ENCODE measurements at places on chromosomes 4 and X.

DNA sequence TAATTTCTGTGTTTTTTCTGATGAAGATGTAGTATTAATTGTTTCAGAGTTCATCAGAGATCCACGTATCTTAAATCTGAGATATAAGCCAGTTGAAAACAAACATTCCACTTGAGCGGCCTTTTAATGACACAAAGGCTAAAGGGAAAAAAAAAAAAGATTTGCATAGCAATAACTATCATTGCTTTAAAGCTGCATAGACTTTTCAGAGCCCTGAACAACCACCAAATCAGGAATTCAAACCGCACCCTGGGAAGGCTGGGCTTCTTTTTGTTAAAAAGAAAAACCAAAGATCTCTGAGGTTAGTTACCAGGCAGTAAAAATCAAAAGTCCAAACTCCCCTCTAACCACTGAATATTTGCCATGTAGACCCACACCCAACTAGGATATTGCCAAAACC, 206.0 kb downstream of the HHIP start:
- DNase-seq, result no peak

DNA sequence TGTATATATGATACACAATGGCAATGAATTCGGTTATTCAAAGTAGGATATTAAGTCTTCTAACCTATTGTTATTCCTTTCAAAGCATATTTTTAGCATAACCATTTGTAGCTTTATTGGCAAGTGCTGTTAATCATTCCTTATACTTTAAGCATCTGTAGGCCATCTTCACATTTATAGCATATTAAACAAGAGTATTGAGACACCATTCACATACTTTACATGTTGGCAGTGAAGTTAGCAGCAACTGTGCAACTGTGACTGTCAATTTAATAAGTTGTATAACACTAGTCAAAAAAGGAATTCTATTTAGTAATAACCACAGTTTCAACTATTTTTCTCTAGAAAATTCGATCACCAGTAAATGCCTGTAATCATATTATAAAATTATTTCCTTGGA, 107.3 kb upstream of the MYOZ2 start:
- DNase-seq, result no peak

DNA sequence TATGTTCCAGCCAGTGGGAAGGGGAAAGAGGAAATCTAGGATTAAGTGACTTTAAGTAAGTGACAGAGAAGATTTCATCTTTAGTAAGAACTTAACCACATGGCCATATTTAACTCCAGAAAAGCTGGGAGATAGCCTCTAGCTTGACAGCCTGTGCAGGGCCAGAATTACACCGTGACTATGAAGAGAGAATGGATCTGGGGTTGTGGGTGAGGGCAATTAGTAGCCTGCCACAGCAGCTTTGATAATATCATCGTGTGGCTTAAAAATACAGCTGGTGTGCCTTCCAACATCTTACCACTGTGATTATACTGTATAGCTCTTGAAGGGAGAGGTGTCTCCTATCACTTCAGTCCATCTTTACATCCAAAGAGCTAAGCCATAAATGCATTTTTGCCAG, 57.6 kb upstream of the TBC1D9 start:
- no peak for DNase-seq

- no peak for DNase-seq
These were observed 553 bp upstream of the MED28 start for GRCh38 chr4:17613761-17614415.

GRCh38 chr4:123170843-123171242, 225.8 kb upstream of the SPRY1 start:
- DNase-seq, result no peak

DNA sequence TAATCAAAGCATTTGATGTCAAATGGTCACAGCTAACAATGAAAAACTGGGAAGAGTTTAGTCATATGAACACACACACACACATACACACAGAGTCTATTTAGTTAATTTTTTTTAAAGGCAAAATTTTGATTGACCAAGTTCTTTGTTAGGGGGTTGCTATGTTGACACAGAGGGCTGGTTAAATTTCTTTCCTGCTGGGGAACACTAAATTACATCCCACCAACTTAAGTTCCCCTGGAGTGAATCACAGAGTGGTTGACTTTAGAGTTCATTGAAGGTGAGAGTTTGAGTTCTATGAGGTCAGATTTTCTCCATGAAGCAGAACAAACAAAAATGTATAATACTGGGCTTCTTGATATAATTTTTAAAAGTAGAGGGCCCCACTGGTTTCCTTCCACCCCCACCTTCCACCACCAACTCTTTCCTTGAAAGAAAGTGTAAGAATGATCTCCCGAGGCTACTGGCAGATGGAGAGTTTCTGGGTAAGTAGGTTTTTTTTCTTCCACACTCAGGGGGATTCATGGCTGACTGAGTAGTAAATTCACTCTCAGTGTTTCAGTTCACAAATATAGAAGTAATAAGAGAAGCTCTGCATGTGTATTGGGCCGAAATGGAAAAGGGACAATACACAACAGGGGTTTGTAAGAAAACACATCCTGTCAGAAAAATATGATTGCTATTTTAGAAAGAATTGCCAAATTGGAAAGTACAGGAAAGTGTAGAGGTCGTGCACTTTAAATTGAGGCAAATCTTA, 917.0 kb upstream of the LCORL start:
- no peak for DNase-seq

DNA sequence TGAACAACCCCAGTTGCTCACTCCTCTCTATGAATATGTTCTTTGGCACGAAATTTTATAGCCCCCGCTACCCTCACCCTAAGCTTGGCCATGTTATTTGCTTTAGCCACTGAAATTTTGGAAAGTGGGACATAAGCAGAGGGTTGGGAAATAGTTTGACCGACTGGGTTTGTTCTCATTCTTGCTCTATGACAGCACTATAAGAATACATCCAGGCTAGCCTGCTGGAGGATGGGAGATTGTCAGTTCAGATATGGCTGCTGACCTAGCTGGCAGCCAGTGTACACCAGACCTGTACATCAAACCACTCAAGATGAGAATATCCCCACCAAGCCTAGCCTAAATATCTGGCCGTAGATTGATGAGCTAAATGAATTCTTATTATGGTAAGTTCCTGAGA, 298.1 kb downstream of the PDGFC start:
- DNase-seq, result no peak

GRCh38 chr4:153785910-153786721, 2.8 kb downstream of the SFRP2 start:
- no peak for DNase-seq

- no peak for DNase-seq
These were observed 14.1 kb downstream of the S100G start for GRCh38 chrX:16664074-16664473.

DNA sequence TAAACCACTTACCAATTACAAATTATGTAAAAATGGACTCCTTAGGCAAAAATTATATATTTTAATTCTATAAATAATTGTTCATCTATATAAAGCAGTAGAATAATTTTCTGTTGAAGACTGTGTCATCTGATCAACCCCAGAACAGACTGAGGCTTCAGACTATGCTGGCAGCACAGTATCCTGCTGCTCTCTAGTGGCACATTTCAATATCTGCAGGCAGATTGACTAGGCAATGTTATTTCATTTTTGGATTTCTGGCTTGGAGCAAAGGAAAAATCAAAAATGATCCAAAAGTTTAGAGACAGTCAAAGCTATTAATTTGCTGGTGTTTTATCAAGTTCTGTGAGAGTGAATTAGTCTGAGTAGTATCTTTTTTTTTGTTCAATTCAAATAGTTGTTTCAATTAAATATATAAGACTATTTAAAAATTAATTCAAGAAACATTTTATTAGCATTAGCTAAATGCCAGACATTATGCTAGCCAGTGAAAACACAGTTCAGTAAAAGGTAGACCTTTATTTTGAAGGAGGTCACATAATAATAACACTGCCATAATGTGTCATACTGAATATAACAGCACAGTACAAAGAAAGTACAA, 21.3 kb upstream of the SULT1E1 start:
- no peak for DNase-seq

GRCh38 chrX:136203438-136203837, 47.8 kb downstream of the MAP7D3 start:
- DNase-seq, result no peak

- DNase-seq, result no peak
These were observed 60.2 kb upstream of the PNPLA4 start for GRCh38 chrX:7987160-7988012.

- DNase-seq, result no peak
These were observed 33.0 kb downstream of the GEMIN8 start for GRCh38 chrX:13996650-13997049.

GRCh38 chrX:71367396-71367795, 1.2 kb downstream of the TAF1 start:
- DNase-seq, result no peak

- DNase-seq, result no peak
These were observed 1.1 kb downstream of the SGCB start for GRCh38 chr4:52036886-52037530.

DNA sequence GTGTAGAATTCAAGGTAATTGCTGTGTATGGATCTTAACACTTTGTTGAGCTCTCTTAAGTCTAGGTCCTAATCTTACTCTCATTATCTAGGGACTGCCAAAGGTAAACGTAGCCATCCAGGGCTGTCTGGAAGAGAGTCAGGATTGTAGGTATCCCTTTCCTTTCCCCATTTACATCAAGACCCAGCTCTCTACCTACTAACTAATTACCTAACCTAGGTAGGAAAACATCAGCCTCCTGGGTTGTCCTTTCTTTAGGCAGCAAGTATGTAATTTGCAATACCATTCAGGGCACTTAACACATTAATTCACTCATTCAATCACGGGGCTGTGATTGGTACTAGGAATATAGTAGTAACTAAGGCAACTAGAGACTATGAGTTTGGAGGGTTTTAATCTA, 15.2 kb upstream of the CPEB2 start:
- no peak for DNase-seq

DNA sequence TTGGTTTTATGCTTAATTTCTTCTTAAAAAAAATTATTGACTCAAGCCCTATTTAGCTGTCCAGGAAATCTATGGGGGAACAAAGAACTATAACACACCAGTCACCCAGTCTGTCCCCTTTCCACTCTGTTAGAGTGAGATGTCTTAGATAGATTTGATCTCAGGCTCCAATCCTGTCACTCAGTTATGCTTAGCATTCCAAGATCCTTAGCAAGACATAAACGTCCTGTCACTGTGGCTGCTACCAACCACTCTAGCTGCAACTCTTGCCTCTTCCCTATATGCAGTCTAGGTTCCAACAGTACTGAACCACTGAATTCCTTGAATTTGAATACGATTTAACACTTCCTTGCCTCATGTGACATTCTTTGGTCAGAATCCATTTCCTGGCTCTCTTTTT, 241.9 kb upstream of the NWD2 start:
- DNase-seq, result no peak

- no peak for DNase-seq
These were observed 95.8 kb downstream of the ATXN3L start for GRCh38 chrX:13223868-13224567.

GRCh38 chrX:78168065-78168464, 28.6 kb upstream of the TAF9B start:
- no peak for DNase-seq

GRCh38 chr4:4226606-4227438, at the start of gene OTOP1:
OTOP1 (minus strand) TSS chr4:4226929; CDS start chr4:4226864, 65 bp downstream.
- DNase-seq, result no peak

GRCh38 chrX:119389871-119390501, 9.2 kb upstream of the SLC25A43 start:
- DNase-seq, result no peak

GRCh38 chrX:85517994-85518718, 138.7 kb upstream of the POF1B start:
- no peak for DNase-seq

GRCh38 chrX:20500949-20501348, 234.2 kb upstream of the RPS6KA3 start:
- DNase-seq, result no peak

GRCh38 chr4:145566768-145567167, 52.4 kb upstream of the MMAA start:
- DNase-seq, result no peak

- DNase-seq, result no peak
These were observed 25.3 kb downstream of the FAM47E start for GRCh38 chr4:76276813-76277212.

DNA sequence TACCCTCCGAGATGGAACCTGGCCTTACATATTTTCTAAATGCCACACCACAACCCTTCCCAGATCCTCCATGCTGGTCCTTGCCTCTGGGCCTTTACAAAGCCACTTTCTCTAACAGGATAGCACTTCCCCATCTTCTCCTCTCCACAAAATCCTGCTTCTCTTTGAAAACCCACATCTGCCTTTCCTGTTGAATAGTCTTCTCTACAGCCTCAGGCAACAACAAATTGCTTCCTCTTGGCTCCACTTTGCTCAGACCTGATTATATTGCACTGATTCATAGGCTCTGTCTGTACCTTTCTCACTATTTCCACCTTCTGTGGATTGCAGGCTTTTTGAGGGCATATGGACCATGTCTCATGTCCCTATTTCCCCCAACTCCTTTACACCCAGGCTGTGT, 203.7 kb upstream of the MBNL3 start:
- DNase-seq, result no peak

- DNase-seq, result no peak
These were observed 58.9 kb downstream of the RELL1 start for GRCh38 chr4:37627263-37627662.

GRCh38 chr4:87058356-87059073, 123.7 kb downstream of the AFF1 start:
- DNase-seq, result peak; percentile 46

GRCh38 chr4:18166925-18167324, 145.4 kb upstream of the LCORL start:
- DNase-seq, result no peak

GRCh38 chr4:82248903-82249632, 124.7 kb downstream of the HNRNPD start:
- DNase-seq, result no peak

- no peak for DNase-seq
These were observed 33.7 kb downstream of the ATP2B3 start for GRCh38 chrX:153551135-153551534.

DNA sequence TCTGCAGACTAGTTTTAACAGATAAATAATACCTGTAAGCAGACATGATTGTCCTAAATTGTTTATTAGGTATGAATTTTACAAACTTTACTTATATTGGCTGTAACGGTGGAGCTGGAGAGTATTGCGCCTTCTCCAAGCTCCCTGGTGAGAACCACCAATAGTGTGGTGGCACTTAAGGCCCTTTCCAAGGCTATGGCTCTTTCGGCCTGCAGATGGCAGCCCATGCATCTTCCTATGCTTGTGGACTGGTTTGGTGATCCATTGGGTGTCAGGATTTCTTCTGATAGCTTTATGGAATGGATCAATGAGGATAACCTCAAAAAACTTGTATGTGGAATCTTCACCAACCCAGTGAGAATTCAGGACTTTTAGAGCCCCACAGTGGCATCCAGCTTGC, 7.8 kb downstream of the LARP1B start:
- DNase-seq, result no peak

DNA sequence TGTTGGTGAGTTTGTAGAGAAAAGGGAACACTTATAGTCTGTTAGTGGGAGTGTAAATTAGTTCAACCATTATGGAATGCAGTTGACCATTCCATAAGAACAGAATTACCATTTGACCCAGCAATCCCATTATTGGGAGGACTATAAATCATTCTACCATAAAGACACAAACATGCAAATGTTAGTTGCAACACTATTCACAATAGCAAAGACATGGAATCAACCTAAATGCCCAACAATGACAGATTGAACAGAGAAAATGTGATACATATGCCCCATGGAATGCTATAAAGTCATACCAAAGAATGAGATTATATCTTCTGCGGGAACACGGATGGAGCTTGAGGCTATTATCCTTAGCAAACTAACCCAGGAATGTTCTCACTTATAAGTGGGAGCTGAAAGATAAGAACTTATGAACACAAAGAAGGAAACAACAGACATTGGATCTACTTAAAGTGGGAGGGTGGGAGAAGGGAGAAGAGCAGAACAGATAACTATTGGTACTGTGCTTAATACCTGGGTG, 1819.2 kb upstream of the ADGRL3 start:
- DNase-seq, result no peak

GRCh38 chrX:133579631-133580030, 164.3 kb upstream of the GPC4 start:
- DNase-seq, result no peak

Measured in stimulated activated CD8-positive, alpha-beta memory T cell treated with anti-CD3 and anti-CD28 coated beads, Interleukin-4, amount 100 ng/mL, for 4 hours (primary cell).